Sigmoid colon (tissue), 7 donors: ENCODE measurements at places on chromosomes 7 and 10.

DNA sequence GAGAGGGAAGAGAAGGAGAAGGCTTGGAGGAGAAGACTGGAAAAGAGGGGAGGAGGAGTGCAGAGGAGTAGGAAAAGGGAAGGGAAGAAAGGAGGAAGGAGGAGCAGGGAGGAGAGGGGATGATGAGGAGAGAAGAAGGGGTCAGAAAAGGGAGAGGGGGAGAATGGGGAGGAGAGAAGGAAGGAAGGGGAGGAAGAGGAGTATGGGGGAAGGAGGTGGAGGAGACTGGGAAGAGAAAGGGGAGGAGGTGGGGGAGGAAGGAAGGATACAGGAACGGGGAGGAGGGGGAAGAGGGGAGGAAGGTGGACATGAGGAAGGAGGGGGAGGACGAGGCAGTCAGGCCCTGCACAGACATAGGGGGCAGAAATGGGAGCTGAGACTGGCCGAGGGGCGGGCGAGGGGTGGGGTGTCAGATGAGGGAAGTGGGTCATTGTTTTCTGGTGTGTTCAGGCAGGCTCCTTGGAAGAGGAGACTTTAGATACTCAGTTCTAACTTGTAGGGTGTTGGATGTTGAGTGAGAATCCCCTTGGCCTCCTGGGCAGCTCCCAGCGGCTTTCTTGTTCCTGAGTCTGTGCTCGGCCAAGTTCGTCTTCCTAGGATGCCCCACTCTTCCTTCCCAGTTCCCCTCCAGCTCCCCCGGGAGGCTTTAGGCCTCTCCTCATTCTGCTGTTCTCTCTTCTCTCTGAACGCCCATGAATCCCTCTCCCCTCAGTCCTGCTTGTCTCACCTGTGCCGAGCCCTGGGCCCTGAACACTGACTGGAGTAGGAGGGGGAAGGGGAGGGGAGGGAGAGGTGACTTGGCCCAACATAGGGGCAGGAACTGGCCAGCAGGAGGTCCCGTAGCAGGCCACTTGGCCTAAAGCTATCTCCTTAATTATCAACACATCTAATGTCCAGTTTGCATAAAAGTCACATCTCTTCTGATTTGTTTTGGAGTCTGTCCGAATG, 12.8 kb upstream of the CRHR2 start:
- DNase-seq, result no peak

- DNase-seq, result no peak
These were observed 5.3 kb downstream of the NUDT1 start for GRCh38 chr7:2247141-2247995.

DNA sequence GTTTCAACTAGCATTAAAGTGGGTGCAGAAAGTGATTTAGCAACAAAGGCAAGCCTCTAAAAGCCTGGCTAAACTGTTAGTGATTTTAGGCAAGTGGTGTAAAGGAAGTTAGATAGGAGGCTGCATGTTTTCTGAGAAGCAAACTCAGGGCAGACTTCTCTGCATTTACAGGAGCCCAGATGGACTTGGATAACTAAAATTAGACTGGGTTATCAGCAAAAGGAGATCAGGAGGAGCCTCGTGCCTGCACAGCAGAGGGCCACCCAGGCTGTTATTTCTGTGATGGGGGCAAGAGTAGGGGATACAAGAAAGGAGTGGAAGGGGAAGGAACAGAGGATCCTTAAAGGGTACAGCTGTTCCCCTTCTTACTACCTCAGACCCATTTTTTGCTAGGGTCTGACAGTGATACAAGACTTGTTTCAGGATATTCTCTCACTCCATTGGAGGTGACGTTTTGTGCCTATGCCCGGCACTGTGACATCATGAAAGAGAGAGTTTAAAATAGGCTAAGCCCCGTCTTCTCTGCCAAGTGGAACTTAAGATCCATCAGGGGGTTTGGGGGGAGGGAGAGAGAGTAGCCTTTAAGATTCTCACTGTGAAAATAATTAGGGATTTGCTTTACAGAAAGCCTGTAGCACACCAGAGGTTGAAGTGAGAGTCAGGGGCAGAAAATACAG, 49.6 kb upstream of the PDCD4 start:
- peak; percentile 56 for DNase-seq

- no peak for DNase-seq
These were observed 143.8 kb downstream of the RSU1 start for GRCh38 chr10:16673443-16673842.

DNA sequence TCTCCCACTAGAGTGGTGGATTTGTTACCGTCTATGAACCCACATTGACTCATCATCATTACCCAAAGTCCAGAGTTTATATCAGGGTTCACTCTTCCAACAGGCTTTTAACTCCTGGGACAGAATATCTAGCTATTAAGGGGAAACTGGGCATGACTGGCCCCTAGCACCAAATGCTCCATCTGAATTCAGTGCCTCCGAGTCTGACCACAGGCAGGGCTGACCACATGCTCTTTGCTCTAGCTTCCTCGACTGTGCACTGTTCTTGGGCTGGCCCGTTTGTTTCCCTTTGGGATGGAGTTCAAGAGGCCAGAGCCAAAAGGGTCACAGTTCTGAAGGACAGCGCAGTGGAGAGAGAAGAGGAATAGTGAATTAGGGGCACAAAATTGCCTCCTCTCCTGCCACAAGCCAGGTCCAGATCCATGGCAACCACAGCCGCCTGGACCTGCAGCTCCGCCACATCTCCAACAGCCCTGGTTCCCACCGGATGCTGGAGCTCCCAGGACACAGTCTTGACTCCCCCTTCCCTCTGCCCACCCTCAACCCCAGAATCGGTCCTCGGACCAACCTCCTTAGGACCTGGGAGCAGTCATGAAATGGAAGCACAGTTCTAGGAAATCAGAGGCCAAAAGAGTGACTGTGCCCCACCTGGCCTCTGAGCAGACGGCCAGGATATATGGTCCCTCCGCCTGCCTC, 16.2 kb downstream of the CAMK2G start:
- DNase-seq, result peak; percentile 54

DNA sequence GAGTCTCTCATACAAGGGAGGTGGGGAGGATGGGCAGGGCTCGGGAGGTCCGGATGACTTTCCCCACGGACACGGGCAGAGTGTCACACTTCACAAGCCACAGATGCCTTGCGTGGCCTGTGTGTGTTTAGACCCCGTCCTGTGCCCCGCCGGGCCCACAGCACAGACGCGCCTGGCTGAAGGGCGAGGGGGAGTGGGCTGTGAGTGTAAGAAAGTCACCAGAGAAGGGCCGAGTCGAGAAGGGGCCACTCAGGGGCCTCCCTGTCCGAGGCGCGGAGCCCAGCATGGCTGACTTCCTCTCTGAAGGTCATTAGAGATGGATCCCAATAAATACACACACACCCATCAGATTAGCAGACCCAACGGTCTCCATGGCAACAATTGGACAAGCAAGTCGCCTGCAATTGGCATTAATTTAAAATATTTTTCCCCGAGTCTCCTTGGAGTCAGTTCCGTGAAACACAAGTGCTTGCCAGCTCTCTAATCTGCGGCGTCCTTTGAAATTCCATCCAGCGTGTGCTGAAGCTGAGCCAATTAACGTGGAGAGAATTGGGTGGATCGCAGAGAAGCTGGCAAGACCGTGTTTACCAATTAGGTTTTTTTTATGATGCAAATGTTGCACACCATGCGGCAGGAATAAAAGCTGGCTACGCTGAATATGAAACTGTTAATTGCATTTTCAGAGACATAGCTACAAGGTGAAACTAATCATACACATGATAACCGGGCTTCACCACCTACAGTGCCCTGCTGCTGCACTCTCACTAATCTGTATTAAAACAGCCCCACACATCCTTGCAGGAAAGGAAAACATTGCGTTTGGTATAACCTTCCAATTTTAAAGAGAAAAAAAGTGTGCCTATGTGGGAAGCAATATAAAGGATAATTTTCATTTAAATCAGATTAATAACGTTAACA, 571.2 kb downstream of the PTPRN2 start:
- no peak for DNase-seq

DNA sequence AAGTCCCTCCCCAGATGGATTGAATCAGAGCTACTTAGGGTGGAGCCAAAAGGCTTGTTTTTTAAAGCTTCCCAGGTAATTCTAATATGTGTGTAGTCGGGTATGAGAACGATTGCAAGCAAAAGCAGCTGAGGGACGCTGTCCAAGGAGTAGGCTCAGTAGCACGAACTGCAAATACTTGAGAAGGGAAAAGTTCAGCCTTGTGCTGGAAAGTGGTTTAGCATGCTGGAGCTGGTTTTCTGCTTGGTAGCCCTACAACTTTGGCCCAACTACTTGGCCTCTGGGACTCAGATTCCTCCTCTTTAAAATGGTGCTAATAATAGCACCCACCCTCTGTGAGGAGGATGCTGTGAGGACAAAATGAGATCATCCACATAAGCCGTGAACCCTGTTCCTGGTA, 76.2 kb downstream of the AHR start:
- DNase-seq, result no peak

- no peak for DNase-seq
These were observed 73.0 kb upstream of the CTTNBP2 start for GRCh38 chr7:117946151-117946633.

DNA sequence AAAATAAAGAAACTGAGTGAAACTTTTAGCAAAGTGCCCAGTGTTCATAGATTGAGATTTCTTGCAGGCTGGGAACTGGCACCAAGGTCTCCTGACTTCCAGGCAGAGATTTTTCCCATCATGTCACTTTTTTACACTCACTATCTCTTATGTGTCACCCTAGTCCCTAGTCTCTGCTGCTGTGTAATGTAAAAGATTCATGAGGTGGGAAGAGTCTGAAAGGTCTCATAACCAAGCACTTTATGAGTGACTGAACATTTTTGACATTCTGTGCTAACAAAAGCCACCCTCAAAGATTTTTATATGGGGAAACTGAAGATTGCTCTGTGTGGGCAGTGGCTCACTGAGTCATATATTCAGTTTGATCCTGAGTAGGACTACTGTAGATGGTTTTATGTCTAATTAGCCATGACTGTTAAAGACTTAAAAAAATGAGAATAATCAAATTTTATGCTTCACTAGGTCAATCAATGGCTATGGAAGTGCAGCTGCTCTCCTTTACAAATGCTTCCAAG, 900.3 kb upstream of the SORCS1 start:
- no peak for DNase-seq

DNA sequence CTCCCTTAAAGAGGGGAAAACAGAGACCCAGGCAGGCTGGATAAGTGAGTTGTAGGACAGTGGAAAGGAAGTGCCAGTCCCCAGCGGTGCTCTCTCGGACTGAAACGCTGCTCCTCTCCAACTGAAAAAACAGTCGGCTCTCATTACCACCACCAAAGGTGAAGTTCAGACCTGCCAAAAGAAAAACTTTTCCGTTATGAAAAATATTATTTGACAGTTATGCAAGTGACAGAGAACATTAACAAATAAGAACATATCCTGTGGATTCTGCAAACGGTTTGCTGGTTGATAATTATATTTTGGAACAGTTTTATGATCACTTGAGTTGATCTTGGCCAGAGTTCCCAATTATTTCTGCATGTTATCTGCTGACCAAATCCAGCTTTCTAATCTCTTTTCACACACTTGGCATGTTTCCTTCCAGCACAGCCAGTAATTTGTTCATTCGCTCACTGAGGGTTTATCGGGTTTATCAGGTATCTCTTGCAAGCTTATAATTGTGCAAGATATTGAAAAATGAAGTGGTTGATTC, 82.6 kb downstream of the PTPRE start:
- DNase-seq, result peak; percentile 61

DNA sequence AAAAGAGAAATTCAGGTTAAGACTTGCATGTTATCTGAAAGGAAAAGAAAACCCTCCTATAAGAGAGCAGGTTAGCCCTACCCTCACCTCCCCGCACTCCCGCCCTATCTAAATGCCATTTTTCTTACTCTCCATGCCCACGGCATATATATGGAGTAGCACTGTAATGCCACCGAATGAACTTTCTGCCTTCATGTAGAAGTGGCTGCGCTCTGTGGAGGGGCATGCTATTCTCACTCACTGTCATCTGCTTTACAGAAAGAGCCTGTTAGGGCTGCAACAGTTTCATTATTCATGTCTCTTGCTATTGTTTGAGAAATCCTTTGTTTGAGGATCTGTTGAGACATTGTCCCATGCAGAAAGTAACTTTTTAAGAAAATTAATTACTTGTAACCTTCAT, 1190.6 kb downstream of the SORCS1 start:
- no peak for DNase-seq

DNA sequence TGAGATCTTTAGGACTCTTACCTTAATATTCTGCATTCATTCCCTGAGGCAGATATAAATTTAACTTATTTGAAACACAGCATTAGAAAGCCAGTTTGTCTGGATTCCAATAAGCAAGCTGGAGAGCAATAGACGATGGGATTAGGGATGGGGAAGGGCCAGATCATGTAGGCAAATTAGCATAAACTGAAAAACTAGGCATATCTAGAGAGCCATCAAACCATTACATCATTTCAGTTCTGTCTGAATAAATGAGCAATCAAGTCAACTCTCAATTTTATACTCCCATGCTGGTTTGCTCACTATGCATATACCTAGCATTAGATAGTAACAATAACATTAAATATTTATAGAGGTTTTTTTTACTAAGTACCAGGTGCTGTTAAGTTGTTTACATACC, 583.6 kb upstream of the LRRN3 start:
- no peak for DNase-seq

DNA sequence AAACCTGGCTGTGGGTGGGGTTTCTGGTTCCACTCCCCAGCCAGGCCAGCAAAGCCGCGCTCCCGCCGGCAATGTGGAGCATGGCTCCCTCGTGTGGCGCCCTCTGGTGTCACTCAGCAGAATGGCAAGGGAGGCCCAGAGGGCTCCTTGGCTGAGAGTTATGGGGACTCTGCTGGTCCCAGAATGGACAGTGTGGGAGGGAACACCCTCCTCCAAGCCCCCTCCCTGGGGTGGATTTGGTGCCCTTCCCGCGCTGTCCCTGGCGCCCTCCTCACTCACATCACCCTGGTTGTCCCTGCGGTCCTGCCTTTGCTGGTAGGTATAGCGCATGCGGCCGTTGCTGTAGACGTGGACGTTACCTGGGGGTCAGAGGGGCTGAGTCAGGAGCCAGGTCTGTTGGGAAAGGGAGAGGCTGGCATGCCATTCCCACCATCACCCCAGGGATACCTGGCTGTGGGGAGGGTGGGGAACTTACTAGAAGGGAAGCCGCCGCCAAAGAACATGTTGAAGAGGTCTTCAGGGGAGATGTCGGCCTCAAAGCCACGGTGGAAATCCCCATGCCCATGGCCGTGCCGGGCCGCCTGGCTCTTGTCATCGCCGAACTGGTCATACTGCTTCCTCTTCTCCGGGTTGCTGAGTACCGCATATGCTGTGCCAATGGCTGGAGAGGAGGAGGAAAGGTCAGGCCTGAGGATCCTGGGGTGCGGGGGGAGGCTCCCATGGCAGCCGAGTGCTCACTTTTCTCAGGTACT, 14.0 kb downstream of the DNAJB12 start:
- DNase-seq, result no peak

GRCh38 chr7:148245381-148245780, 345.2 kb upstream of the C7orf33 start:
- DNase-seq, result no peak

DNA sequence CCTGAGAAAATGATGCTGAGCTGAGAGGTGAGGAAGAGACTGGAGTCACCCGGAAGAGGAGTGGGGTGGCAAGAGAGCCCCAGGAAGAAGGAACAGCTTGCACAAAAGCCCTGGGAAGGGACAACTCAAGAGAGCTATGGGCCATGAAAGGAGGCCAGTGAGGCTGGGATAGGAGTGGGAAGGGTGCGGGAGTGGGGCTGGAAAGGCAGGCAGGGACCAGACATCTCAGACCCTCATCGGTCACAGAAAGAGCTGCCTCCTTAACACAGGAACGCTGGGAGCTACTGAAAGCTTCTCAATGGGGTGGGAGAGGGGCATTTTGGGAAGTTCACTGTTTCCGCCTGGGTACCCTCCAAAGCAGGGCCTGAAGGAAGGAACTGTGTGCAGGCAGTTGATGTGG, 122.0 kb upstream of the UNC5B start:
- DNase-seq, result peak; percentile 28

- DNase-seq, result no peak
These were observed 194.9 kb downstream of the REEP3 start for GRCh38 chr10:63716016-63716580.
